ENCODE measurements at places on chromosomes 6 and 20.

GRCh38 chr6:29809249-29809648 lies 18.4 kb upstream of the HLA-G start:
- DNase-seq: no peak

- DNase-seq: peak; percentile 69
Observed at GRCh38 chr20:23622839-23623343, 14.9 kb downstream of the CST3 start.

DNA sequence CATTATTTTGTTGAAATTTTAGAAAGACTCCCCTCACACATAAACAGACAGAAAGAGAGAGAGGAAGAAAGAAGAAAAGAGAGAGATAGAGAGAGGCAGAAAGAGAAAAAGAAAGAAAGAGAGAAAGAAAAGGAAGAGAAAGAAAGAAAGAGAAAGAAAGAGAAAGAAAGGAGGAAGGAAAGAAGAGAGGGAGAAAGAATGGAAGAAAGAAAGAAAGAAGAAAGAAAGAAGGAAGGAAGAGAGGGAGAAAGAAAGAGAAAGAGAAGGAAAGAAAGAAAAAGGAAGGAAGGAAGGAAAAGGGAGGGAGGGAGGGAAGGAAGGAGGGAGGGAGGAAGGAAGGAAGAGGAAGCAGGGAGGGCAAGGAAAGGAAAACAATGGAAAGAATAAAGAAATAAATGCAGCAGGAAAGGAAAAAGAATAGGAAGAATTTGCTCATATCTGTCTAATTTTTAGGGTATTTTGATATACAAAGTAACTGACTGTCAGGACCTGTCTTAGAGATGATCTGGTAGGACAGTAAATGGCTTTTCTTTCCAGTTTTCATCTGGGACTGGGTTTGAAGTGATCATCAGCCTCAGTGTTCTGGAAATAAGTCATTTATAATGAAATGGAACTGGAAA lies 325.6 kb downstream of the LAMA2 start:
- no peak for DNase-seq

DNA sequence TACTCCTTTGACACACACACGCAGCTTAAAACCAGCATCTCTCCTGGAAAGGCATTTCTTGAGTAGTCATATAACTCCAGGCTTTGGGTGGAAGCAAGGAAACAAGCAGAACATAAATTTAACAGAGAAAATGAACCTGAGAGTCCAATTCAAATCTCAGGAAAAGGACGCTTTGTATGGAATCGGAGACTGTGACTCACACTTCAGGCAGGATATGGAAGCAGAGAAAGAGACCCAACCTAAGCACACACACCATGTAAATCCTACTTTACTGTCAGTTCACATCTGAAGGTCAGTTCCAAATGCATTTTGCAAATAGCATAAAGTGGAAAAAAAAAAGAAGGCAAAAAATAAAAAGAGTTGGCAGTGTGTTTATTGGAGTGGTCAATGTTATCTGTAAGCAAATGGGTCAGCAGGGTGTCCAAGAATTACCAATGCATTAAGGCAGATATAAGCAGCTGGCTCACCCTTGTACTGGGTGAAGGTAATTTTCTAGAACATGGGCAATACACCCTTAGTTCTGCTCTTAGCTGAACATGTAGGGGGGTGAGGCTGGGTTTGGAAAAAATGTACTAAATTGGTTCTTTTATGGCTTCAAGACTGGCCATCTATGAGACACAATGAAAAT lies 283.7 kb upstream of the NT5E start:
- no peak for DNase-seq

DNA sequence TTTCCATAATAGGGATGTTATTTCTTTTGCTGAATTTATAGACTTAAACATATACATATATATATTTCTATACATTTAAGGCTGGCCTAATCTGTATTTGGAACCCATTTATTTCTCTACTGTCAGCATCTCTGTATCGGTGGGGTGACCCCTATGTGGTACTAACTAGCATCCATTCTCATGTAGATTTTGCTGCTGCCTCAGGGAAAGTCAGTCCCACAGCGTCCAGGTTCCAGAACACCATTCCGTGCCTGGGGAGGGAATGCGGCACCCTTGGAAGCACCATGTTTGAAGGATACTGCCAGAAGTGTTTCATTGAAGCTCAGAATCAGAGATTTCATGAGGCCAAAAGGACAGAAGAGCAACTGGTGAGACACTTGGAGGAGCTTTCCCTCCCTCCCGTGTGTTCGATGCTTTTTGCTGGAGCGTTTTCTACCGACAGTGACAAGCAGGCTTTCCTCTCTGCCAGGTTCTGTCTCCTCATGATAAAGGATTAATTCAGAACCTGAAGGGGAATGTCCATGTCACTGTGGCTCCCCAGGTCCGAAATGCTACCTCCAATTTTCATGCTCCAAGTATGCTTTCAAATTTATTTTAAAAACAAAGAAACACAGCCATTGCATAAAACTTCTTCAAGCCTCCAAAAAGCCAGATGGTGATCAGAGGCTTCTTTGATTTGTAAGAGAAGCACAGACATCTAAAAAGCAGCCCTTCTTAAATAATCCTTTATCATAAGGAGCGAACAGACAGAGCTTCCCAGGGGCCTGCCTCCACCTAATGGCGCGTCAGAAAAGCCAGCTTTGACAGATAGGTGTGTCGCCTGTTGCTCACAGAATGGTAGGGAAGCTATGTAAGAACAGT lies 13.1 kb downstream of the TNFAIP3 start:
- no peak for DNase-seq

GRCh38 chr20:2619961-2620595 lies 32.4 kb upstream of the NOP56 start:
- no peak for DNase-seq
